Testis (tissue), 5 donors: ENCODE measurements at places on chromosomes 5 and 9. TPM values are rescaled to one million over a fixed set of nuclear protein-coding genes. Genes with fewer than 3 reads are reported as not detected.

DNA sequence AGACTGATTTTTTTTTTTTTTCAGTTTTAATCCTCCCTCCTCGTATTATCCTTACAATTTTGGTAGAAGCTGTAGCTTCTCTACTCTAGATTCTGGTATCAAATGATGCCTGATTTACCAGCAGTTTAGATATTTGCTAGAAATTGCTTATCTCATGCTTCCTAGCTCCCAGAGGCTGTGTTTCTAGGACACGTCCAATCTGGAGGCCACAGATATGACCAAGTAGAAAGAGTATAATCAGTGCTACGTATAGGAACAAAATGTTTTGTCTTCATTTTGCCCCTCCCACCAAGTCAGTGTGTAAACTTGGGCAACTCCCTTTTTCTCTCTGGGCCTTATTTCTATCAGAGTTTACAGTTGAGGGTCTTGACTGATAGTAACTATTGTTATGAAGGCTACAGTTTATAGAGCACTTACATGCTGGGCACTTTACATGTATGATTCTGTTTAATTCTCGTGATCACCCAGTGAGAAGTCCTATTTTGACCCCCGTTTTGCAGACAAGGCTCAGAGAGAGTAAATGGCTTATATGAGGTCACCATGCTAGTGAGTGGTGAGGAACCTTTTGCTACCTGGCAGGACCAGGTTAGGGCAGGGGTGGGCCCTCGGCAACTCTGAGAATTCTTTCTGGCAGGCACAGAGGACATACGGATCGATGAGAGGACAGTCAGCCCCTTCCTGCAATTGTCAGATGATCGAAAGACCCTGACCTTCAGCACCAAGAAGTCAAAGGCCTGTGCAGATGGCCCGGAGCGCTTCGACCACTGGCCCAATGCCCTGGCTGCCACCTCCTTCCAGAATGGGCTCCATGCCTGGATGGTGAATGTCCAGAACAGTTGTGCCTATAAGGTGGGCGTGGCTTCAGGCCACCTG, 7.6 kb downstream of the HDHD3 start:
- DNase-seq, result no peak

GRCh38 chr9:109914280-109915027, 134.5 kb downstream of the PALM2AKAP2 start:
- DNase-seq, result no peak

GRCh38 chr5:23530571-23530970, 23.2 kb downstream of the PRDM9 start:
- no peak for DNase-seq

Gene MOB3B
- polyA plus RNA-seq, result 9.1 TPM

DNA sequence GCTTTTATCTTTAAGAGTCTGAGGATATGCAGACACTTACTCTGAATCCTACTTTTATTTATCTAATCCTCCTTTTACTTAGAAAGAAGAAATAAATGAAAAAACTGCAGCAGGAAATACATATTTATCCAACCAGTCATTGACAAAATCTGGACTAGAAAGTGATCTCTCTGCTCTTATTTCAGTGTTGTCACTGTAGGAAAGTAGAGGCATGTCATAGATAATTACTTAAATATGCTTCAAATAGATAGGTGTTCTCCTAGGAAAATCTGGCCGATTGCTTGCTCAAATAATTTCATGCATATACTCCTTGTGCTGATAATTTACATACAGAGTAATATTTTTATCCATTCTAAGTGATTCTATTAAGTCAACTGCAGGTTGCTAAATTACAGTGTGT, 2001.9 kb upstream of the C9orf72 start:
- DNase-seq, result no peak

DNA sequence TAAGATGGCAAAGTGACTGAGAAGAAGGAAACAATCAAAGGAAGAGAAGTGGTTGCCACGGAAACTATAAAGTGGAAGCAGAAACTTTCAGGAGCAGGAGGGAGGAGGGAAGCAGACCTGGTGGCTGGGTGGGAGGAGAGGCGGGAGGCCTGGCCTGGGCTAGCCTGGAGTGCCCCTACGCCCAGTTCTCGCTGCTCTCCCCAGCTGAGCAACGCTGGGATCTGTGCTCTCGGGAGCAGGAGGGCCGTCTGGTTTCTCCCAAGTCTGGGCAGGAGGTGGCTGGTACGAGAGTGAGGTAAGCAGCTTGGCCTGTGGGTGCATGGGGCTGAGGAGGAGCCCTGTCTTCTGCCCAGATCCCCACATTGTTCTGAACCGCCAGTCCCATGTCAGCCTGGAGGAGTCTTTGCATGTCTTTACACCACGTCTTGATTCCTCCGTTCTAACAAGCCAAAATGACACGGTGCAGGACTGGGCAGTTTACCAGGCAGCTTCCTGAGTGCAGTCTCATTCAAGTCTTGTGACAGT, 15.0 kb upstream of the DAB2IP start:
- DNase-seq, result no peak

Gene TYRP1
- polyA plus RNA-seq, result 1.1 TPM

DNA sequence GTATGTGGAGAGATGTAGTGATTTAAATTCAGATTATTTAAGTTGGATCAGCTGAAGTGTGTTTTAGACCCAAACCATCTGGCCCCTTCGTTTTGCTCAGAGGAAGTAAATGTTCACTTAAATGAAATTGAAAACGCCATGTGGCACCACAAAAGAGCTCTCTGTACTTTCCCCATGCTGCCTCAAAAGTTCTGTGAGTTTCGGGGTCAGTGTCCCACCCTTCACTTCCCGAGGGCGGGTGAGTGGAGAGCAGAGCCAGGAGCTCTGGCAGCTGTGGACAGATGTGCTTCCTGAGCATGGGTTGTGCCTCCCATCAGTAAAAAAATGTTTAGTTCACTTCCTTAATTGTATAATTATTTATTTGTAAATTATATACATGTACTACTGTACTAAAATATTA, 48.4 kb downstream of the PSD2 start:
- DNase-seq, result no peak

GRCh38 chr9:17782430-17783149, 203.7 kb downstream of the SH3GL2 start:
- DNase-seq, result no peak

DNA sequence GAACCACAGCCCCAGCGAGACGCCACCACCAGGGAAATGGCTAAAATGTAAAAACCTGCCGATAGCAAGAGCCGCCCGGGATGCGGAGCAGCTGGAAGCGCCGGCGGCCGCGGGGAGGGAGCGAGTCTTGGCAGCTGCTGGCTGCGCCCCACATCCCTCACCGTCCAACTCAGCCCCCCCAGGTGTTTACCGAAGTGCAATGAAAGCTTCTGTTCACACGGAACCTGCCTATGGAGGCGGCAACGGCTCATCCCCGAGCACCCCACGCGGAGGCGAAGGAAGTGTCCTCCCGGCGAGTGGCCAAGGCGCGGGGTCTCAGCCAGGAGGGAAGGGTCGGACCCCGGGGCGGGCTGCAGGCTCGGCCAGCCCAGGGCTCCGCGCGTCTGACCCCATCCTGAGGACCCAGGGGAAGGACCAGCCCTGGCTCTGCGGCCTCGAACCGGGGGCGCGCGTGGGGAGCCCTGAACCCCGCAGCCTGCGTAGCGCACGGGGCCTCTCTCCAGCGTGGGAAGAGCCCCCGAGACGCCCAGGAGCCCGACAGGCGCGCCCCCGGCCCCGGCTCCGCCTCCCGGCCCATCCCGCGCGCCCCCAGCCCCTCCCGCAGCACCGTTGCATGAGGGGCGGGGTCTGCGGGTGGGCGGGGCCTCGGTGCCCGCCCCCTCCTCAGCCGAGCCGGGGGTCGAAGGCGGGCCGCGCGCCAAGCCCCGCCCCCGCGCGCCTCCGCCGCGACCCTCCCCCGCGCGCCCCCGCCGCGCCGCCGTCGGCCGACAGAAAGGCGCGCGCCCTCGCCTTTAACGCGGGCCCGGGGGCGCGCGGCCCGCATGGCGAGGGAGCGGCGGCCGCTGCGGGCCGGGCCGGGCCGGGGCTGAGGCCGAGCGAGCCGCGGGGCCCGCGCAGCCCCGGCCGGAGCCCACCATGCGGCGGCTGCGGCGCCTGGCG, at the start of gene DIPK1B:
Gene DIPK1B, plus strand, starts transcription at position 822 of the 939 bp plus-strand sequence. Its CDS starts 94 bp downstream, at position 916.
- DNase-seq, result peak; percentile 61

DNA sequence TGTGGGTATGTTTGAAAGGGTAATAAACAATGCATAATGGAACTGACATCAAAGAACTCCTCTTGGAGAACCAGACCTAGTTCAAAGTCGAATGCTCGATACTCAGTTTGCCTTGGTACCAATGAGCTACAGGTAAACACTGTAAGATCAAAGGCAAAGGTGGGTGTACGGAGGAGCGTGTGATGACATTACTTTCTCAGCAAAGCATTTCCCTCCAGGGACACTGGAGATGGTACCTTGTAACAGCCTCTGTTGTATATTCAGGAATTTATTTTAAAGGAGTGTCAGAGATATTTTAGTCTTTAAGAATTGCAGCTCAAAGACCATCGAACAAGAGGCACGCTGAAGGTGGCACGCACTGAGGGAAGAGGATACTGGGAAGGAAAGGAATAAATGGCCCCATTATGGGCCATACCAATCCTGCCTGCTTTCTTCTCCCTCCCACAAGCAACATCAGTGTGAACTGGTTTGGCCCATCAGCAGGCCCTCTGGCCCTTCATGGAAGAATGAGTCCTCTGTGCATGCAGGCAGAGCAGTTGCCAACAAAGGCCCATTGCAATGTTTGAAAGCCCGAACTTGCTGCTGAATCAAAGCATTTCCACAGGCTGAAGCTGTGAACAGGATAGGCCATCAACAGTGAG, 410.2 kb downstream of the ACTL7B start:
- no peak for DNase-seq

GRCh38 chr5:75037106-75037505, 15.3 kb downstream of the GCNT4 start:
- no peak for DNase-seq

GRCh38 chr5:92320446-92320845, 937.3 kb upstream of the ARRDC3 start:
- DNase-seq, result no peak

DNA sequence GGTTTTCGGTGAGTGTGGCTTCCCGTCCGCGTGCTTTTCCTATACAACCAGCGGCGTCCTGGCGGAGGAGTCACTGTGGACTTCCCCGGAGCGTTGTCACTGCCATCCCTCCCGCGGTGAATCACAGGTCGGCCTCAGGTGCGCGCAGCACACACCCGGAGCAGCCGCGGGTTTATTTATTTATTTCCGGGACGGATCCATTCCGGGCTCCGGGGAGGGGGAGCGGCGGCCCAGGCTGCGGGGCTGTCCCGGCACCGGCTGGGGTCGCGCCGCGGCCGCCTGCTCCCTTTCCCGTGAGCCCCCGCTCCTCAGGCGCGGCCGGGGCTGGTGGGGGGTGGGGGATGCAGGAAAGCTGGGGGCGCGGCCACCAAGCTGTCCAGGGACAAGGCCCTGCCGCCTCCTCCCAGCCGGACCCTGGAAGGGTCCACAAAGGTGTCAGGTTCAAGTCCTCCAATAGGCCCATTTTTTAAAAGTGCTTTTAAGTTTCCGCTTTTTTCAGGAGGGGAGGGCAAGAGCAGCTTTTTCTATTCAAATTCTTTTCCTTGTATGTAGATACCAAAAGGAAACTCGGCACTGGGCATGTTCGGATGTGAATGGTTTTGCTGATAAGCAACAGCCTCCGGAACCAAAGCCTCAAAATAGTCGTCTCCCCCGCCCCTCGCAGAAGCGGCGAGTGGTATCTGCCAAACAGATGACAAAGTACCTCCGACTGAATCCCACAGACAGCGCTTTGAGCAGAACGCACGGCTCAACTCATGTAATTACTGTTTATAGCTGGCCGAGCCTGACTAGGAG, 192.5 kb downstream of the CD180 start:
- DNase-seq, result peak; percentile 92

Gene PCDHB4
- 1.2 TPM for polyA plus RNA-seq

Gene PCDHGA2
- 5.6 TPM for polyA plus RNA-seq

Gene TMEM215
- 5.2 TPM for polyA plus RNA-seq

DNA sequence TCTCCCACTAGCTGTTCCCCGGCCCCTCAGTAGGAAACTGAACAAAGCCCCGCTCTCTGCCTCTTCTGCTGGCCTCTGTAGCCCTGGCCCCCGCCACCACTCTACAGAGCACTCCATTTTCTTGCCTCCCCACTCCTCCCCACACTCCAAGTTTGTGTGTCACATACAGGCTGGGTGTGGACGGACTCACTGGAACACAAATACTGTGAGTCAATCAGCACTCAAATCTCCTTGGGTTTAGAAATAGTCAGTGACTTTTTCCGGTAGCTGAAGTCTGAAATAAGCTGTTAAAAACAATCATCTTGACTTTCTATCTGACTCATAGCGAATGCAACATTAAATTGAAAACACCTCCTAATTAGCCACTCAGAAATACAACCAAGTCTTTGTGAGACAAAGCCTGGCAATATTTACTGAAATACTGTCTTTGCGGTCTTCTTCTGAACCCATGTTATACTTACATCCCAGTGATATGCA, 122.5 kb downstream of the LHFPL2 start:
- no peak for DNase-seq

Gene ZFAND5
- 251 TPM for polyA plus RNA-seq

Gene FAM219A
- polyA plus RNA-seq, result 12.2 TPM

Gene PTGDS
- polyA plus RNA-seq, result 4,976 TPM

GRCh38 chr5:132215329-132215728, 12.3 kb downstream of the P4HA2 start:
- DNase-seq, result peak; percentile 92

Gene FCN2
- polyA plus RNA-seq, result not detected

- DNase-seq, result no peak
Measured at GRCh38 chr5:74670396-74671038, 14.5 kb upstream of the HEXB start.

GRCh38 chr5:53779541-53779981, 219.1 kb downstream of the NDUFS4 start:
- DNase-seq, result no peak

DNA sequence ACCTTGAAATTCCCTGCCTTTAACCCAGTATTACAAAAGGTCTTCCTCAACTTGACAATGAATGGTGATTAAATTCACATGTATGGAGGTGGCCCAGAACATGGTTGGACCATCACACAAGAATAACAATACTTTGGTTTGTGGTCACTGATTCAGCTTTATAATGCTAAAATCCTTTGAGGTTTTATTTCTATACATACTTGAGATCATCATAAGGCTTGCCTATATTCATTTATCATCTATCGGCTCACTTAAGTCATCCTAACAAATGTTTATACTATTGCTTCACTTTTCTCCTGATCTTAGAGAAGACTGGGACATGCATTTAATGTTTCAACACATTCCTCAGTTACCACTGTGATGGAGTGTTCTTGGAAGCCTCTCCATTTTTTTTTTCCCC, 191.3 kb downstream of the DMAC1 start:
- no peak for DNase-seq
